Esophagus muscularis mucosa (tissue), 4 donors: ENCODE measurements at places on chromosomes 7 and 10. TPM values are rescaled to one million over a fixed set of nuclear protein-coding genes. Genes with fewer than 3 reads are reported as not detected.

GRCh38 chr7:83466956-83467355 is 182.0 kb downstream of the SEMA3E start:
- DNase-seq: no peak

DNA sequence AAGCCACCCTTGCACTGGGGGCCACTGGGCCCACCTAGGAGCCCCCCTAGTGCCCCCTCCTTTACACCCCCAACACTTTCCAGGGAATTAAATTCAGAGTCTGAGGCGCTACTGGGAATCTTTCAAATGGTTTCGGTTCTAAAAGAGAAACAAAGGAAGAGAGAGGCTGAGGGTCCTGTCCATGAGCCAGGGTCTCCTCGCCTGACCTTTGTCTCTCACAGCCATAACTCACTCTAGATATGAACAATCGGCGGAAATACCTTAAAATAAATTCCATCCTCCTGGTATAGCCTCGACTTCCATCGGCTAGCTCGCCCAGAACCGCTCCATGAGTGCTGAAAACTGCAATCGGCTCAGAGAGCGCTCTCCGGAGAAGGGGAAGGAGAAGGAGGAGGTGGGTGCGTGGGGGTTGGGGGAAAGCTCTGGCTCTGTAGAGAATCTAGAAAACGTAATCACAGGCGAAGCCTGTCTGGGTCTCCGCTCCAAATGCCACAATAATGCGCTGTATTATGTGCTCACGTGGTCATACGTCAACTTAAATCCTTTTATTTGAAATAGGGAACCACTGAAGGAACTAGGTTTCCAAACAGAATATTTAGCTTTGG is 12.6 kb downstream of the HOXA4 start:
- DNase-seq: no peak

- no peak for DNase-seq
These were observed 41.8 kb downstream of the CNNM1 start for GRCh38 chr10:99370993-99371392.

- DNase-seq: no peak
These were observed 299.9 kb upstream of the ZMIZ1 start for GRCh38 chr10:78768876-78769275.

Gene ELAPOR2
- 19.3 TPM for total RNA-seq

Gene PIP
- not detected for total RNA-seq

Gene HOXA4
- 20.7 TPM for total RNA-seq
